Dermis blood vessel endothelial cell (primary cell): ENCODE measurements at places on chromosomes 16 and 17. TPM values are rescaled to one million over a fixed set of nuclear protein-coding genes. Genes with fewer than 3 reads are reported as not detected.

Gene CCL8
- total RNA-seq, result 0.05 and 0.17 TPM in 2 replicates

Gene ITGAD
- total RNA-seq, result not detected in 2 replicates

Gene CLEC16A
- 22.1 and 22.8 TPM in 2 replicates for total RNA-seq

Gene ARL5C
- not detected in 2 replicates for total RNA-seq

Gene GCGR
- total RNA-seq, result 0.17 TPM in 1 of 2 replicates, not detected in the other

Gene RNF227
- total RNA-seq, result 1.6 and 3.1 TPM in 2 replicates

Gene RAB37
- total RNA-seq, result 0.17 and 0.37 TPM in 2 replicates

Gene FOXN1
- not detected in 2 replicates for total RNA-seq

Gene ITGB3
- total RNA-seq, result 116 and 150 TPM in 2 replicates

Gene ASPA
- not detected in 2 replicates for total RNA-seq

Gene GP2
- not detected in 2 replicates for total RNA-seq

Gene PCTP
- 40.2 and 44.1 TPM in 2 replicates for total RNA-seq

Gene TSPAN10
- total RNA-seq, result 0.68 and 1.3 TPM in 2 replicates

Gene HSD17B1
- total RNA-seq, result 0.23 and 0.34 TPM in 2 replicates

Gene COX4I1
- total RNA-seq, result 321 and 608 TPM in 2 replicates

Gene SOX15
- total RNA-seq, result 0.14 and 0.17 TPM in 2 replicates

Gene AHSP
- not detected in 2 replicates for total RNA-seq

Gene SEZ6L2
- total RNA-seq, result 0.68 and 2.2 TPM in 2 replicates

Gene PRR35
- not detected in 2 replicates for total RNA-seq

Gene NT5C3B
- total RNA-seq, result 53.0 and 102 TPM in 2 replicates

Gene SRCIN1
- under 0.01 and 0.14 TPM in 2 replicates for total RNA-seq

Gene PLLP
- total RNA-seq, result 13.8 and 16.9 TPM in 2 replicates

Gene SLC25A10
- total RNA-seq, result 11.4 and 28.4 TPM in 2 replicates

Gene PCGF2
- total RNA-seq, result 2.4 and 7.8 TPM in 2 replicates

Gene ARHGAP27
- 61.8 and 66.5 TPM in 2 replicates for total RNA-seq

Gene CDRT15L2
- total RNA-seq, result not detected in 2 replicates

Gene TP53TG3D
- total RNA-seq, result 0.28 TPM in 1 of 2 replicates, not detected in the other

Gene RANBP10
- total RNA-seq, result 8.2 and 13.5 TPM in 2 replicates

Gene FAM83G
- 12.9 and 15.1 TPM in 2 replicates for total RNA-seq

Gene AANAT
- total RNA-seq, result not detected in 2 replicates

Gene SLC13A5
- total RNA-seq, result not detected in 2 replicates

Gene NEUROD2
- total RNA-seq, result not detected in 2 replicates
